ENCODE measurements at places on chromosomes 11 and 22. TPM values are rescaled to one million over a fixed set of nuclear protein-coding genes. Genes with fewer than 3 reads are reported as not detected.

DNA sequence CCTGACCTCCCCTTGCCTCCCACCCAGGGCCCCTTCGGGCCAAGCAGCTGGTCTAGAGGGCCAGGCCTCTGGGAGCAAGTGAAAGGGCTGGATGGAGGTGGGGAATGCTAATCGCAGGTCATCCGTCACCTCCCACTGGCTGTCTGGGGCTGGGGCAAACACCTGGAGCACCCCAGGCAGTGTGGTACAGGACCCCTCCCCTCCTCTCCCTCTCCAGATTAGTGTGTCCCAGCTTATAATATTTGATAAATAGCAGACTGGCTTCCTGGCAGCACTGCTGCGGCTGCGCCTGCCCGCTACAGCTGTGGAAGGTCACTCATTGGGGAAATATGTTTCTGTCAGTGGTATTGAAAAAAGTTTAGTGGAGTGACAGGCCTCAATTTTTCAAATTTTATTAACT, 90.7 kb upstream of the PHOX2A start:
- DNase-seq = no peak

DNA sequence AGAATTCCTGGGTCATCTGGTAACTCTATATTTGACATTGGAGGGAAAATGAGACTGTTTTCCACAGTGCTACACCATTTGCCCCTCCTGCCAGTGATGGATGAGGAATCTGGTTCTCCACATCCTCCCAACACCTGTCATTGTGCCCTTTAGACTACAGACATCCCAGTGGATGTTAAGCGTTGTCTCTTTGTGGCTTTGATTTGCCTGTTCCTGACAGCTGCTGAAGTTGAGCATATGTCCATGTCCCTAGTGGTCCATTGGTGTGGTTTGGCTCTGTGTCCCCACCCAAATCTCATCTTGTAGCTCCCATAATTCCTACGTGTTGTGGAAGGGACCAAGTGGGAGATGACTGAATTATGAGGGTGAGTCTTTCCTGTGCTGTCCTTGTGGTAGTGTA, 88.5 kb downstream of the BRD1 start:
- DNase-seq = no peak

GRCh38 chr11:57255618-57256017, 18.6 kb upstream of the APLNR start:
- DNase-seq = no peak

- no peak for DNase-seq
Measured at GRCh38 chr11:86874304-86875056, 74.1 kb downstream of the PRSS23 start.

DNA sequence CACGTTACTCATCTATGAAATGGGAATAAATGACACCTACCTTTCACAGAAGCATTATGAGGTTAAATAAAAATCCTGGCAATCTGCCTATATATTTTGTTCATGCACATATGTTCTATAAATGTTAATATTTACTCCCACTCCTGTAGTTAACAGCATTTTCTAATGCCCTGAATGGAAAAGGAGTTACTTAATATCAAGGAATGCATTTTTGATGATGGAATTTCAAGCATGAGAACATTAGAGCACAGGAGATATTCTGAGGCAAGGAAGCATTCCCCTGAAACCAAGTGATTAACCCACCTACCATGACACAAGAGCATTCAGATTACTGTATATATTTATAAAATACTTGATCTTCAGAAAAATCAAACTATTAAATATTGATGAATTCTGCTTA, 102.1 kb downstream of the ARHGAP32 start:
- DNase-seq = no peak

GRCh38 chr11:73759610-73760134, 1.2 kb downstream of the RAB6A start:
- no peak for DNase-seq

DNA sequence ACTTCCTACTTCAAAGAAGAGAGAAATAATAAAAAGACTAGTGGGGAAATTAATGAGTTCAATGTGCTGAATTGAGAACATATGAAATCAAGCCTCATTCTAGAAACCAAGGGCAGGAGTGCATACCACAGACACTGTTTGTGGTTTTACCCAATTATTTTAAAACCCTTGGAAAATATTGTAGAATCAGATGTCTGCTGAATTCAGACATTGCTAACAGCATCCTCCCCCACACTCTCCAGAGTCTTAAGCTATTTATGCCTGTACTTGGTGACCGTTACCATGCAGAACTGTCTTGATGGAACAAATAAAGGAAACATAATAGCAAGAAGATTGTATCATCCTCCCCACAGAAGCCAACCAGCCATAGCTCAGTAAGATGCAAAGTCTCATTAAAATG, 850.1 kb downstream of the NTM start:
- no peak for DNase-seq

- DNase-seq = peak; percentile 97
Measured at GRCh38 chr22:49971232-49972162, 10.9 kb downstream of the PIM3 start.

DNA sequence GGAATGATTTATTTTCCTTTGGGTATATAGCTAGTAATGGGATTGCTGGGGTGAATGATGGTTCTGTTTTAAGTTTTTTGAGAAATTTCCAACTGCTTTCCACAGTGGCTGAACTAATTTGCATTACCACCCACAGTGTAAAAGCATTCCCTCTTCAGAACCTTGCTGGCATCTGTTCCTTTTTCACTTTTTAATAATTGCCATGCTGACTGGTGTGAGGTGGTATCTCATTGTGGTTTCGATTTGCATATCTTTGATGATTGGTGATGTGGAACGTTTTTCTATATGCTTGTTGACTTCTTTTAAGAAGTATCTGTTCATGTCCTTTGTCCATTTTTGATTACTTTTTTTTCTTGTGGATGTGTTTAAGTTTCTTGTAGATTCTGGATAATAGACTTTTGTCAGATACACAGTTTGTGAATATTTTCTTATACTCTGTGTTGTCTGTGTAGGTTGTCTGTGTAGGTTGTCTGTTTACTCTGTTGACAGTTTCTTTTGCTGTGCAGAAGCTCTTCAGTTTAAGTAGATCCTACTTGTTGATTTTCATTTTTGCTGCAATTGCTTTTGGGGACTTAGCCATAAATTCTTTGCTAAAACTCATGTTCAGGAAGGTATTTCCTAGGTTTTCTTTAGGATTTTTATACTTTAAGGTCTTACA, 291.8 kb upstream of the DDI1 start:
- no peak for DNase-seq

- DNase-seq = no peak
Measured at GRCh38 chr11:38553148-38553547, 1955.1 kb upstream of the RAG2 start.

DNA sequence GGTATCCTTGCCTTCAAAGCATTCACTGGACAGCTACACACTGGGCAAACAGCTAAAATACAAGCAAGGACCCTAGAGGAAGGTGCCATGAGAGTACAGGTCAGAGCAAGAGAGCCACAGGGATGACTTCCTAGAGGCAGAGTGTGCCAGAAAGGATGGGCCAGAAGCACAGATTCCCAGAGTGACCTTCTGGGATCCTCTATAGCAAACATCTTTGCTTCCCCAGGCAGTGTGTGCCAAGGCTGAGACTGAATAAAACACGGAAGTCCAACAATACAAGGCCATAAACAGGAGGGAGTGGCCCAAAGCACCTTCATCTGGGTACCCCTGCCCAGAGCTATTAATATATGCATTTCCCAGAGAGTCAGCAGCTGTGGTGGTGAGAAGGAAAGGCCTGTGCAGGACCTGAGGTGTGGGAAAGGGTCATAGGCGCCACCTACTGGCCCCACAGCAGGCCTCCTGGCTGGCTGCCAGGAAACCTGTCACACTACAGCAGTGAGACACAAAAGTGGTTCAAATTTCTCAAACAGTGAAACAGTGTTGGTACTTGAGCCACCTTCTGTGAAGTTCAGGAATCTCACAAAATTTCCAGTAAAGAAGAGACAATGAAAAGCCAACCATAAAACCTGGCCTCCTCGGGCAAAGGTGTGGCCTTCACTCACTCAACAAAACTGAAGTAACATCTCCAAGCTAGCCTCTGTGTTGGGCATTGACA, 20.3 kb downstream of the CLPB start:
- peak; percentile 84 for DNase-seq

- DNase-seq = no peak
Measured at GRCh38 chr11:14193644-14194043, 165.3 kb downstream of the RRAS2 start.

- no peak for DNase-seq
Measured at GRCh38 chr11:118076754-118077281, at the start of gene TMPRSS4. TSS of gene TMPRSS4 (plus strand) at chr11:118077078. CDS start at chr11:118077303, 225 bp downstream.

GRCh38 chr11:26048271-26048670, 283.7 kb upstream of the ANO3 start:
- DNase-seq = no peak

DNA sequence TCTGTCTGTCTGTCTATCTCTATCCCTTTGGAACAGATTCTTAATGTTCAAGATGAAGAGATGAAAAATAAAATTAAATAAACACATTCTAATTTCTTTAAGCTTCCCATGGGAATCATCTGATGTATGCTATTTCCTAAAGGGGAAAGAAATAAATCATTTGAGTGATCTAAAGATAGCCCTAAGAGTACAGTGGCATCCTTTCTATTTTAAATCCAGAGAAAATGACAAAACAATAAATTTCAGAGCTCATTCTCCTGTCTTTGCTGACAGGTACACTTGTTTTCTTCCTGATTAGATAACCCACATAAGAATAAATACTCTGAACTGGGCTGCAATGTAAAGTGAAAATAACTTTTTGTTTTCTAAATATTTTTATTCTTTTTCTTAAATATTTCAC, 550.4 kb downstream of the JRKL start:
- no peak for DNase-seq

DNA sequence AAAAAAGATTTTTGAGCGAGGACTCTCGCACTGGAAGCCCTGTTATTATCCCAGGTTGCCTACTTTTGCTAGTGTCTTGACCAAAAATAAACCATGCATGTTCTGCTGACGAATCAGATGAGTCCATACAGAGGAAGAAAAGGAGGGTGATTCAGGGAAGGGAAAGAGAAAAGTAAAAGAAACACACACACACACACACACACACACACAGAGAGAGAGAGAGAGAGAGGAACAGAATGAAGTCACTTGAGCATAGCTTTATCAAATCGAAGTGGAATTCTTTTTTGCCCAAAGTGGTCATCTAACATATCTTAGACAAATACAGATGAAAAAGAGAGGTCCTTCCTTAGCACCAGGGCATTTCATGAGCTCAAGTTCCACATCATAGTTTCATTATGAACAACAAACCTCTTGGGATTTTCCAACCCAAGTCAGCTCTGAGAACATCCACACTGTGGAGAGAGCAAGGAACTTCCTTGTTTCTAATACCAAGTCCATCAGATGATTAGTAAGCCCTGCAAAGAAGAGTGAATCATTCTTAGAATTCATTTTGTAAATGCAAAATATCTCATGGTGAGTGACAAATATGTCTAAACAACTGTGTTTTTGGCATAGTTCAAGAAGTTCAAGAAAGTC, 7.7 kb upstream of the MMP12 start:
- no peak for DNase-seq

- no peak for DNase-seq
Measured at GRCh38 chr11:35126000-35126878, 12.7 kb upstream of the CD44 start.

DNA sequence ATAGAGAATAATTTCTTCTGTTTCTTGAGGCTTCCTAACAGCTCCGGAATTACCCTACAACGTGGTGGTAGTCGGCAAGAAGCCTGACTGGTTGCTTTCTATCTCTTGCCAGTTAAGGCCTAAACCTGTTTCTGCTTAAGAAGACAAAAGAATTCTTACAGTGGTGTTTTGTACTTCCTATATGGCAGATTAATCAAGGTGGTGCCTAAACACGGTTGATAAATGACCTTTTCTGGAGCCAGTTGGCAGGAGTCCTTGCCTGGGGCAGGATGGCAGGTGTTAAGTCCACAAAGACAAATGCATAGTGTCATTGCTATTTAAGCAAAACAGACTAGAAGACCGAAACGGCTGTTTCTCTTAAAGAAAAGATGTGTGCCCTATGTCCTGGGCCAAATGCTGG, 9.9 kb downstream of the GVQW3 start:
- no peak for DNase-seq

DNA sequence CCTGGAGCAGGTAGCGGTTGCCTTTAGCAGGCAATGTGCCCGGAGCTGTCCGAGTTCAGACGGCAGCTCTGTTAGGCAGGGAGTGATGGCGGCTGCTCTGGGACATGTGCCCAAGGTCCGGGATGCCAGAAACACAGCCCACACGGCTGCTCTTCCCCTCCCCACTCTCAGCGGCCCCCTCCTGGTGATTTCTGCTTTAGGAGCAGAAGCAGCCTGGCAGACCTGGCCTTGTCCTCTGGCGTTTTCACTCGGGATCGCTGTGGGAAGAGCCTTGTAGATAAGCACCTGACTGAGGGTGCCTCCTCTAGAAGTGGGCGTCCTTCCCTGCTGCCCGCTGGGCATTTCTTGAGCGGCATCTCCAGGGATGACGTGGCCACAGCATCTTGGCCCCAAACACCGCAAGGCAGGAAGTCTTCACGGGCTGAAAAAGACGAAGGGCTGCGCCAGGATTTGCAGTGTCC, 392.2 kb downstream of the TBC1D22A start:
- no peak for DNase-seq

POU2AF1 gene
- total RNA-seq = 0.38 TPM

APOA5 gene
- 757 TPM for total RNA-seq

KCNJ11 gene
- total RNA-seq = 4.0 TPM

ATL3 gene
- 29.8 TPM for total RNA-seq

RGL4 gene
- not detected for total RNA-seq

UPK3A gene
- total RNA-seq = not detected

OR8U1 gene
- total RNA-seq = not detected

CATSPERZ gene
- total RNA-seq = not detected

SAMM50 gene
- total RNA-seq = 23.6 TPM

APOA1 gene
- total RNA-seq = 9,787 TPM

FXYD6 gene
- 10.4 TPM for total RNA-seq

Data from left lobe of liver (tissue), 2 donors.